ENCODE measurements at places on chromosomes 13 and 19.

DNA sequence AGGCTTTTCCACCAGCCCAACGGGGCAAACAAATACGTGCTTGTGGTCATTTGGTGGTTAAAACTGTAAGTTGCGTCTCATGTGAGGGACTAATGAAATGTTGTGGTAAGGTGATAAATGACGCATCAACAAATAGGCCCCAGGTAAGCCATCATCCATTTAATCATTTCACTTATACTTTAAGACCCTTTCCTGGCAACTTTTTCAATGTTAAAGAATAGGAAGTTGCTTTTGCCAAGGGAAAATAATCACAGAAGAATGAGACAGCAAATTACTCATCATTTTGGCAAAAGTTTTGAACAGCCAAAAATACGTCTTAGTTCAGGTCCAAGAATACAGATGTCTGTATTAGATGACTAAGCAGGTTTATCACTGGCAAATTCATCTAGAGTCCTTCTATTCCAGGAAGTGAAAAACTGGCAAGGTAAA is 660.4 kb downstream of the SLITRK1 start:
- DNase-seq, result no peak

GRCh38 chr19:1665565-1666047 is 13.2 kb upstream of the TCF3 start:
- DNase-seq, result no peak

GRCh38 chr19:42421591-42422031 is 5.6 kb downstream of the LIPE start:
- no peak for DNase-seq

GRCh38 chr13:77219401-77219800 is 107.5 kb downstream of the MYCBP2 start:
- DNase-seq, result no peak

- no peak for DNase-seq
Measured at GRCh38 chr13:106594980-106595379, 27.0 kb upstream of the ARGLU1 start.

- DNase-seq, result no peak
Measured at GRCh38 chr13:42277618-42278276, 5.8 kb downstream of the AKAP11 start.

GRCh38 chr19:4513248-4513647 is 5.0 kb downstream of the PLIN4 start:
- no peak for DNase-seq

DNA sequence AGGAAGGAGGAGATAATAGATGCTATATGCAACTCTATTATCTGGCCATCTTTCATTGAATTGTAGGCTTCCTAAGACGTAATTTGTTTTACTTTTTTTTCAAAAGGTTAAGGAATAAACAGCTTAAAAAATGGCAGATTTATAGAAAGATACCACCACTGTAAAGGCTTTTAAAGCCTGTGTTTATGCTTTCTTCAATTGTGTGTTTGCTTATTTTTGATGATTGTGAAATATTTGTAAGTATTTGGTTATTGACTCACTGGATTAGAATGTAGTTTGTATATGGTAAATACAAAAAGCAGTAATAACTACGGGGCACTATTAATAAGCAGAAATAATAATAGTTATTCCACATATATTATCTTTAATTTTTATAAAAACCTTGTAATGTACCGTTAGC is 437.9 kb downstream of the KLF5 start:
- no peak for DNase-seq

GRCh38 chr19:57099199-57099661 is 20.6 kb upstream of the USP29 start:
- peak; percentile 37 for DNase-seq

DNA sequence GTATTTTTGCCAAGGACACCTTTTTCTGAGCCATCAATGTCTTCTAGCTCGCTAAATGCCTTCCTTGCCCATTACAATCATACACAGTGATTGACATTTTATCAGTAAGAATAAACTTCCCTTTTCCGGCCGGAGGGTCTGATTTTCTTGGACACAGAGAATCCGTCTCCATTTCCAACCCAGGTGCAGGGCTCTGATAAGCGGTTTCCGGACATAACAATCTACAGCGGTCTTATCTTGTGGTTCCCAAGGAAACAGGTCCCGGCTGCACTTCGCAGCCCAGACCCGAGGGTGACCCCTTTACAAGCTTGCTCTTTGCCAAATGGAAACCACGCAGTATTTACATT is 5.1 kb upstream of the ZNF77 start:
- DNase-seq, result no peak

DNA sequence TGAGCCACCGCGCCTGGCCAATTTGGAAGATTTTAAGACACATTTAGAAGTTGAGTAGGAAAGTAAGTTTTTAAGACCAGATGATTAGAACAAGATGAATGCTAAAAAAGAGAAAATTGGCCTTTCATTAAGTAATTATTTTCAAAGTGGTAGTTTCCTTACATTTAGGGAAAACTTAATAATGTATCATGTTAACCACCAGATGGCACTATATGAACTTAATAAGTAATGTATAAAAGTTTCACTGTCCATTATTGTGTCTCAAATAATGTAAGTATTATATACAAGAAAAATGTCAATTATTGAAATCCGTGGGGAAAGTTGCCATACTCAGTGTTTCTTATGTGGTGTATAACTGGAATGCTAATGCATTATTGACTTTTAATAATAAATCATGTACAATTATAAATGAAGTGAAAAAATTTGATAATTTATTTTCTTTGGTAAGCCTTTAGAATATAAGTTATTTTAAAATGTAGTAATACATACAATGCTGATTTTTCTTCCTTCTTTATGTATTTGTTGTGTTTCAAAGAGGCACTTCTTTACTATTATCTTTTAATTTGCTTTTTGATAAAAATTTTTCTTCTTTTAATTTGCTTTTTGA is 29.2 kb downstream of the COG6 start:
- no peak for DNase-seq

All from CD4-positive, alpha-beta T cell (primary cell).